ENCODE measurements at places on chromosomes 6 and 20. TPM values are rescaled to one million over a fixed set of nuclear protein-coding genes. Genes with fewer than 3 reads are reported as not detected.
A peak's percentile ranks its signal among the peaks of the same experiment; 100 is the strongest.

JPH2 gene
- not detected for total RNA-seq

PTCRA gene
- total RNA-seq, result not detected

CAPN11 gene
- total RNA-seq, result not detected

ULBP1 gene
- total RNA-seq, result 0.83 TPM

SIRPD gene
- total RNA-seq, result not detected

GPR6 gene
- not detected for total RNA-seq

RNF144B gene
- 1.8 TPM for total RNA-seq

PI3 gene
- total RNA-seq, result not detected

TBP gene
- 33.2 TPM for total RNA-seq

STMN3 gene
- total RNA-seq, result 16.2 TPM

LGSN gene
- not detected for total RNA-seq

BTNL2 gene
- total RNA-seq, result not detected

GSTA3 gene
- total RNA-seq, result not detected

KCNG1 gene
- 7.0 TPM for total RNA-seq

GRCh38 chr6:154239392-154239791, 117.2 kb downstream of the IPCEF1 start:
- no peak for DNase-seq

GRCh38 chr20:47727909-47728361, 57.3 kb downstream of the SULF2 start:
- DNase-seq, result no peak

DNA sequence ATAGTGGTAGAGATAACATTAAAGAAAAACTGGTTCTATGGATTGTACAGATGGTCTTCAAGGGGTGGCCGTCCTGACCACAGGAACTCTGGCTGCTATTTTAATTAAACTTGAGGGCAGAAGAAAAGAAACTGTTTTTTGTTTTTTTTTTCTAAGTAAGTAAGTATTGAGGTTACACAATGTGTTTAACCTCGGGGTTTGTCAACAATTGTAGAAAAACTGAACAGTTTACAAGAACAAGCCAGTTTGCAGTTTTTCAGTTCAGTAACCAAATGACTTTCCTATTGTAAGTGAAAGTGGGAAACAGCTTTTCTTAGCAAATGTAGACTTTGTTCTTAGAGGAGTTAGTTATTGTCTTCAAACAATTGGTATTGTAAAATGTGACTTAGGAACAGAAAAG, 77.0 kb downstream of the PLCB1 start:
- DNase-seq, result no peak

DNA sequence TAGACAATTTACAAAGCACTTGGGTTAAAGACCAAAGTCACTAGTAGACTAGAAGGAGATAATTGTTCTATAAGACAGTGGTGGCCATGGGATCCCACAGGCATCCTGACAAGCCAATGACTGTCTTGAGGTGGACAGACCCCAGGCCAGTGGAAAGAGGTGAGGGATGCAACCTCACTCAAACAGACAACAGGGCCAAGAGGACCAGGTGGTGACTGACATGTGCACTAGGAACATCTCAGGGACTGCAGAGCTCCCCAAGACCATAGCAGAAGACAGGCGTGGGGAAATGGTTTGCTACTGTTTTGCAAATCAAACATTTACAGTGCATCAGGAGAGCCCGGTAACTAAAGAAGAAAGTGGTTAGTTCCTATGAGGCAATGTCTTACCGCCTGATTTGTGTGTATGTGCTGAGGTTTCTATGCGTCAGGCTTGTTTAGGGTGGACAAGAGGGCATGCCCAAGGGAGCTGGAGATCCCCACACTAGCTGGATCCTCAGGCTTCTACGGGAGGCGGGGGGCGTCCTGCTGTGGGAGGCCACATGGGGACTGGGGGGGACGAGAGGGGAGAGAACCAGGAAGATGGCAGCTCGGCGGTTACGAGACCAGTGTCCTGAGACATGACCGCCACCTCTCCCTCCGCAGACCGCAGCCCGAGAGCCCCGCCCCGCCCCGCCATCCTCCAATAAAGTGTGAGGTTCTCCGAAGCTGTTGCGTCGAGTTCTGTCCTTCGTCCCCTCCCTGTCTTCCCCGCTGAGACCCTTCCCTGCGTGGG, 623 bp upstream of the MRPS26 start:
- DNase-seq, result peak; percentile 28

DNA sequence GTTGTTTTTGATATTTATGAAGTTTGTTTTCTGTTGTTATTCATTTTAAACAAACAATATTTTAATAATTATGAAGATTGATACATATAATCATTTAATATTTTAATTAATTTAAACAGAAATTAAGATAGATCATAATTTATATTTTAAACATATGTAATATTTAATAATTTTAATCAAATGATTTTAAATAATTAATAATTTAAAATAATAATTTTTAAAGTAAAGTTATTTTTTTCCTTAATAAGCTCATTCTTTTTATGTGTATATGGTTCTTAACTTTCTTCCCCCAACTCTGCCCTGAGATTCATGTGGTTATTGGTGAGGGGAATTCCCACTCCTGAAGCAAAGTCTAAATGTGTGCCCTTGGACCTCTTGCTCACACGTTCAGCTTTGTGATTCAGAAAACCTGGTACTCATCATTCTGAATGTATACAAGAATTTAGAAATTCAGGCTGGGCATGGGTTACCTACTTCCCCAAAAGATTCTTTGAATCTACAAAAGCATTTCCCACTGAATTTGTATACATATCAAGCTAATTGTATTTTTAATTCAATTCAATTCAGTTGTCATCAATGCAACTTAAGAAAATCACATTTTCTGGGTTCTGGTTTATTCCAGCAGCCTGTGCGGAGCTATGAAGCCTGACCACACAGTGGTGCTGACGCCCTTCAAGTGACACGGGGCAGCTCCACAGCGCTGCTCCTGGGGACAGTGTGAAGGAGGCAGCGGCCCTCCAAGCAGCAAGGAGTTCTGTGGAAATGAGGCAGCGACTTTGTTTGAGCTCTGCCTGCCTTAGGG, 168.9 kb upstream of the UST start:
- DNase-seq, result no peak

DNA sequence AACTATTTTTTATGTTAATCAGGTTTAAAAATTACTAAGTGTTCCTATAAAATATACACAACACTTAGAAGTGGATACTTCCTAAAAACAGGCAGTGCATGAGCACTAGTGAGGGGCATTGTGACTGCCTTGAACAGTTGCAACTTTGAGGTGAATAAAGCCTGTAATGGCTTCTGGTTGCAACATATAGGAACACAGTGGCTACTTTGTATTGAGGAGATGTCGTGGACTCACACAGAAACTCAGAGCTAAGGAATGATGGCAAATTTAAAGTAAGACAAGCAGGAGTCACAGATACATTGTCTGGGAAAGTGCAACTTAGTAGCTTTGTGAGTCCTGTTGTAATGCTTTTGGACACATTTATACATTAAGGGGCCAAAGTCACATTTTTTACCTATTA, 861 bp upstream of the HLA-A start:
- DNase-seq, result no peak

- no peak for DNase-seq
Observed at GRCh38 chr6:148973538-148974208, 226.8 kb downstream of the UST start.

DNA sequence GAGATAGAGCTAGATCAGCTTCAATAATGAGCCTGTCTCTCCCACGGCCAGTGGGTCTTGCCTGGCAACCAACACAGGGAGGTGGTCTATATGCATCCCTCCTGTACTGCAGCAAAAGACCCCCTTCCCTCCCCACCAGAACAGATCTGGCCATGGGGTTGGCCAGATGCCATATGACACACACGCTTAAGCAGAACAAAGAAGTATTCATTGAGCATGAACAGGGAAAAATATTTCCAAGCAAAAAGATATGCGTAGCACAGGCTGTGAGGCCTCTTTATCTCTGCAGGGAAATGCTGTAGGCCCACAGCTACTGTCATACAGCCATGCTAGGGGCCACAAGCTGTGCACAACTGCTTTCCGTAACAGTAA, 73.4 kb upstream of the NRSN1 start:
- DNase-seq, result no peak

- DNase-seq, result no peak
Observed at GRCh38 chr6:10413262-10413849, 1.5 kb downstream of the TFAP2A start.

- no peak for DNase-seq
Observed at GRCh38 chr6:141594874-141595273, 537.9 kb upstream of the GJE1 start.

DNA sequence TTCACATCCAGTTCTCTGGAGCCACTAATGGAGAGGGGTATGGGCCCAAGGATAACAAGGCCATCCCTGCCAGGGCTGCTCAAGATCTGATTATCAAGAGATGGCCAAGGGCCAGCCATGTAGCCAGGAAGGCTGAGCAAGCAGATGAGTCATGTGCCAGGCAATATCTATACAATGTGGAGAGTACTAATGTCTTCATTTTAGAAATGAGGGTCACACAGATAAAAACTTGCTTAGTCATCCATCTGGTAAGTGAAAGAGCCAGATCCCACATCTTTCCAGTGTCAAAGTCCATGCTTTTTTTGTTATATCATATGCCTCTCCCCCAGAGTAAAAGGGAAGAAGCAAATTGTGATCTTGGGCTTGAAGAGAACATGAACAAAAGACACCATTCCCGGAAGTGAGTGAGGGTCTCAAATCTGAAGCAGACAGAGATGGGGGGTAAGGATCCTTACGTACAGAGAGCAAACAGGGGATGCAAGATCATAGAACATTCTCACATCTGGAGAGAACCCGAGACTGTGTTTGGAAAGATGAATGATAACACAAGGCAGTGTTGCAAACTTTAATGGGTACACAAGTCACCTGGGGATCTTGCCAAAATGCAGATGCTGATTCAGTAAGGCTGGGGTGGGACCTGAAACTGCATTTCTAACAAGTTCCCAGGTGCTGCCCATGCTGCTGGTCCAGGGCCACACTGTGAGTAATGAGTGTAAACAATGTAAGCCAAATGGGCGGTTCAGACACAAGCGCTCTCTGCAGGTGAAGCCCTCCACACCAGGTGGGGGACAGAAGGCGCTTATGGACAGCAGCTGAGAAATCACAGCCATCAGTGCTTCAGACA, 20.0 kb upstream of the GSTA3 start:
- DNase-seq, result no peak

GRCh38 chr6:134287859-134288537, 29.9 kb downstream of the SGK1 start:
- no peak for DNase-seq

- DNase-seq, result no peak
Observed at GRCh38 chr6:170266061-170266825, 24.6 kb downstream of the DLL1 start.

- no peak for DNase-seq
Observed at GRCh38 chr6:49570474-49571079, 20.1 kb downstream of the C6orf141 start.

DNA sequence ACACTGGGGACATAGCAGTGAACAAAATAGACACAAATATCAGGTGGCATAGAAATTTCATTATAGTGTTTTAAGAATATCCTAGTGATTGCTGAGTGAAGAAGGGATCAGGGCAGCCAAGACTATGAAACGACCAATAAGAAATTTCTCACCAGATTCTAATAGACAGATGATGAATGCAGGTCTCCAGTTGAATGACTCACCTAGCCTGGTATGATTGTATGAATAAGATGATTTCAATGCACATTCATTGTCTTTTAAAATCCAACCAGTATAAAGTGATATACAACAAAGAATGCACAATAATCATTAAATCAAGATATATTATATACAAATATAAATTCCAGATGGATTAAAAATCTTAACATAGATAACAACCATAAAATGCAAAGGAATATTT, 124.5 kb upstream of the TENT5A start:
- no peak for DNase-seq

DNA sequence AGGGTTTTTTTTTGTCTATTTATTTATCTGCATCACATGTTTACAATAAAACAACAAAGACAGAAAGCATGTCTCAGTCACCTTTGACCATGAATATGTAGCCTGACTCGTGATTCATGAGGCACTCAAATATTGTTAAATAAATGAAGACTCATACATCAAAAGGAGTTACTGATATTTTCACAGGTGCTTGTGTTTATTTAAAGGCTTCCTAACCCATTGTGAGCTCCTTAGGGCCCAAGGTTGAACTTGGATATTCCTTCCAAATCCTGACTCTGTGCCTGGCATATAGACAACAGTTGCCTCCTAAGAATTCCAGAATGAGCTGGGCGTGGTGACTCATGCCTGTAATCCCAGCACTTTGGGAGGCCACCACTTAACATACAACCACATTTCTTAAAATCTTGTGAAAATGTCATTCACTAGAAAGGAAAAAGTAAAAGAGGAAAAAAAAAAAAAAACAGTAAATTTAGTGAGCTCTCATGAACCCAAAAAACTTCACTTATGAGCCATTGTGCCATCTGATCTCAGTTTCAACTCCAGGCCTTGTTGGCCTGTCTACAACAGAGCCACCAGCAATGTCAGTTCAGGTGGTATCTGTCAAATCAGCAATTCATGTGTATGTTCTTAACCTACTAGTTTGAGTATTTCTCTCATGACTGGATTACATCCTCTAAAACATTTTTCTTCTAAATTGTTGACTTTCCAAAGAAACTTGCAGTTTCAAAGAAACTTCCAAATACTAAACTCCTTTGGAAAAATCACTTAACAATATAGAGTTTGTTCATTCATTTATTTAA, 162.7 kb upstream of the MARCKS start:
- no peak for DNase-seq

GRCh38 chr20:35546127-35546526, 4.2 kb downstream of the ERGIC3 start:
- DNase-seq, result no peak

DNA sequence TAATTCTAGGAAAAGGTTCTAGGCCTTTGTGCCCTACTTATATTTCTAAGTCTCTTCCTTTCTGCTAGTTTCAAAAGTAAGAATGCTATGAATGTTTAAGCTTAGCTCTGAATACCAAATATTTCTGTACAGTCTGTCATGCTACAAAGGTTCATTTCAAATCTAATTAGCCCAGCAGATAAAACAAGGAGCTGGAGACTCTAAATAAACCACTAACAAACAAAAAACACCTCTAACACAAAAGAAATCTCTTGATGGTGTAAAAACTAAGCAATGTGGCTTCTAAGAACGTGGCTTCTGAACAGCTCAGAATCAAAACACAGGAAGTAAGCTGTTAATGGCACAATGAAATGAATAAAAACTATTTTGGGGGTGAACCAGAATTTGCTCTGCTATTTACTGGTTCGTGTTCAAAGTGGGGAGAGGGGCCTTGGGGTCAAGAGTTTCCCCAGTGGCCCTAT, 198.3 kb downstream of the BCAS1 start:
- DNase-seq, result no peak

- DNase-seq, result no peak
Observed at GRCh38 chr20:1779567-1779966, 115.6 kb upstream of the SIRPA start.

GRCh38 chr6:166119116-166119911, 48.3 kb downstream of the TBXT start:
- no peak for DNase-seq

- peak; percentile 30 for DNase-seq
Observed at GRCh38 chr6:33578588-33579011, 1.5 kb downstream of the BAK1 start.
